GM04503 (cell line): ENCODE measurements at places on chromosomes 3 and 15.

GRCh38 chr3:193987186-193987585 lies 148.8 kb upstream of the HES1 start:
- no peak for DNase-seq

GRCh38 chr3:113769551-113769950 lies 22.7 kb downstream of the ATP6V1A start:
- peak; percentile 27 for DNase-seq

GRCh38 chr3:100637197-100637631 lies 27.8 kb downstream of the ADGRG7 start:
- DNase-seq = no peak

DNA sequence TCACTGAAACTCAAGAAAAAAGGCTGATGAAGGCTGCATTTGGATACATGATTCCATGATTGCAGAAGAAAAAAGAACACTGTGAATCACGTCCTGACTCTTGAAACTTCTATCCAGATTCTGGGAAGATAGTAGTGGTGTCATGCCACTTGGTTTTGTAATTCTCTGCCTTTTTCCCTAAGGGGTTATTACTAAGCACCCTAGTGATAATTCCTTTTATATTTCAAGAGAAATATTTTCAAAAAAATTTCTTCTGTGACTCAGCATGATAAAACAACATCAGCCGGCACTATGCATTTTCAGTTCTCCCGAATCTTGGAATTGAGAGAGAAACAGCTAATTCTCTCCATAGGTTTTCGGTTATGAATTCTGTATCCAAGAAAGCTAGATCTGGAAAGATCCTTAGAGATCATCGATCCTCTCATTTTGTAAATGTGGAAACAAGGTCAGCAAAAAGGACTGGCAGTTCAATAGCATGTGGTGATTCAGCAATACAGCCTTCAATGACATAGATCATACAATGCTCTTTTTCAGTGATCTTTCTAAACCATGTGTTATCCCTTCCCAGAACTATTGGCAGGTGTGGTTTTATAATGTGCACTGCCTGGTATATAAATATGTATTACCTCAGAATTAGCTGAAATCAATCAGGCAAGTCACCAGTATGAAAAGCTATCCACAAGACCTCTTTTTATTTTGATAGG lies 42.6 kb upstream of the TP63 start:
- DNase-seq = peak; percentile 82

DNA sequence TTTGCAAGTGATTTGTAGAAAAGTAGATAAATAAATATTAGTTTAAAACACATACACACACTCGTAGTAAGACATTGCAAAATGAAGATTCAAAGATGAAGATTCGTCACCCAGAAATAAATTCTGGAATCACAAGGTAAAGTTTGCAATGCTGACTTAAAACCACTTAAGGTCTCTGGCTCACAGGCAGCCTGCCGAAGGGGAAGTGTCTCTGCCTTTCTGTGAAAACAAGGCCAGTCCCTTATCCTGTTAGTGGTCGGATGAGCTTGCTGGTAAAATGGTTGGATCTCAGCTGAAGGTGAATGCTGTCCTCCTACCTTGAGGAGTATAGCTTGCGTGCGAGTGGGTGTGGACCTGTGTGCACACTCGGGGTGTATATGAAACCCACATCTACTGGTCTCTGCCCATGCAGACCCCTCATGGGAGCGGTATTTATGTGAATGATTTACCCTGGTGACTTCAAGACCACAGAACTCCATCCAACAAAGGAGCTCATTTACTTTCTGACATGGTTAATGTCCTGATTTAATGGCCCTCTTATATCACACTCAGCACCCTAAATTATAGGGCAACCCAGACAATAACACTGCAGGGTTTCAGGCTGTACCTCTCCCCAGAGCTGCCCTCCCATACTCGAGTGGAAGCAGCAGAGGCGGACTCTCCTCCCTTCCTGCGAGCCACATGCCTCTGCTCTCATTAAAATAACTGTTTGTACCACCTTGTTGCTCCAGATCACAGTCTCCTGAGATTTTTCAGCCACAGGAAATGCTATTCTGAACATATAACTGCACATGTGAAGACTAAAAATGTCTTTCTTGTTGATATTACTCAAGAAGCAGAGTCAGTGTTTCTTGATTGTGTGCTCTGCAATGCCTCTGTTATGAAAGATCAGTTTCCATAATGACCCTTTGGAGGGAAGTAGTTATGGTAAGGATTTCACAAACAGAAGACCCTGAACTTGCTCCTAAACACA lies 45.9 kb upstream of the ALDH1A3 start:
- DNase-seq = no peak

DNA sequence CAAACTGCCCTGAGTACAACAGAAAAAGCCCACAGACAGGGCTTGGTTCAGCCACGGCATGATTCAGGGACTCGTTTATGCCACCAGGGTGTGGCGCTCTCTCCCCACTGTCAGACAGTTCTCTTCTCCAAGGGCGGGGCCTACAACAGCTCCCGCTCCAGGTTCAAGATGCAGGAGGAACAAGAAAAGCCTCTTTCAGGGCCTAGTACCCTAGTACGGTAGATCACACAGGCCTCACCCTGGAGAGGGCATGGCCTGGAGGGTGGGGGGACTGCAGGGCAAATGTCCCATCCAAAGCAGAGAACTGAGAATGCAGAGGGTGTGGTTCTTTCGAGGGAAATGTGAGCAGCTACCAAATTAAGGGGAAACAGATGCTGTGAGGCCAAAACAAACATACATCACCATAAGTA lies 12.0 kb downstream of the MESD start:
- DNase-seq = no peak

- no peak for DNase-seq
Observed at GRCh38 chr15:91852741-91853510, 582 bp upstream of the SLCO3A1 start.

- peak; percentile 87 for DNase-seq
Observed at GRCh38 chr3:177934001-177934891, 602.0 kb upstream of the KCNMB2 start.

- peak; percentile 63 for DNase-seq
Observed at GRCh38 chr3:36542186-36542585, 161.9 kb downstream of the STAC start.

DNA sequence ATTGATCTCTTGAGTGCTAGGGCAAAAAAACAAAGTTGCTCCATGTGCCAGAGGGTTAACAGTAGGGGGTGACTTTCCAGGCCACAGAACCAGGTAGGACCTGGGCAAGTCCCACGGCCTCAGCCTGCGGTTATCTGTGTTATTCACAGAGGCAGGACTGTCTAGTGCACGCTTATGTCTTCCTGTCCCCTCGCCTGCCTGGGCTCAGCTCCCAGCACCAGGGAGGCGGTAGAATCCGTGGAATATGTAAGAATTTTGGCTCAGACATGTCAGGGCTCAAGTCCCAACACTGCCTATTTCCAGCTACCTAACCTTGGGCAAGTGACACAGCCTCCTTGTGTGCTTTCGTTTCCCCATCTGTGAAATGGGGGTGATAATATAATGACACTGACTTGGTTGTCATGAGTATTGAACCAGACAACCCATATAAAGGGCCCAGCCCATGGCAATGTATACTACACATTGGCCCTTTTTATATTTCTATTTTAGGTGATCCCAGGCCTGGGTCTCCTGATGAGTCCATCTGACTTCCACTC lies 44.3 kb upstream of the FLNB start:
- DNase-seq = no peak

DNA sequence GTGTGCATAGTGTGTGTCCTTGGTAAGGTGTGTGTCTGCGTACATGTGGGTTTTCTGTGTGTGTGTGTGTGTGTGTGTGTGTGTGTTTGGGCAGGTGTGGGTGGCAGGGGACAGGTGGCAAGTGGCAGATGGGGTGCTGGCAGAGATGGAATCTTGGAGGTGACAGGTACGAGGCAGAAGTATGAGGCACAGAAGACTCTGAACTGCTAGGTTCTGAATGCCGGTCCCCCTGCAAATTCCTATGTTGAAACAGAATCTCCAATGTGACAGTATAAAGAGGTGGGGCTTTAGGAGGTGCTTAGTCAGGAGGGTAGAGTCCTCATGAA lies 29.8 kb downstream of the SRPRB start:
- DNase-seq = no peak

- DNase-seq = no peak
Observed at GRCh38 chr3:52520716-52521487, 12.8 kb downstream of the NT5DC2 start.

DNA sequence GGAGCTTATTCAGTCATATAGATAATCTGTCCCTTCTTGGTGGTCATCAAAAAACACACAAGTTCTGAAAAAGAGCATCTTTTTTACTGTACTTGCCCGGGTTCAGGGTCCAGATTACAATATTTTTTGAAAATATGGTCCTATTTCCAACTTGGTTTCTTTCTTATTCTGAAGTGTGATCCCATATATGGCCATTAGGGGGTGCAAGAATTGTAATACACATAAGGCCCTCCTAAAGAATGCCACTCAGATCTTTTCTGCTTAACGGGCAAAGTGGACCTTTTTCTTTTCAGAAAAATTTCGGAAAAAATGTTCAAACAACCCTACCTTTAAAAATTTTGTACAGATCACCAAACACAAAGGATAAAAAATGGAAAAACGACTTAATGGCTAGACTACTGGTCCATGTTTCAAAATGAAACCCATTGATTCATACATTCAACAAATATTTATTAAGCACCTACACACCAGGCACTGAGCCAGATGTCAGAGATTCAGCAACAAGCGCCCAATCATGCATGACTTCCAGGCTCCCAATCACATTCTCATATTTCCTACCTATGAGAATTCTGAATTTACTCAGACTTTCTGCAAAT lies 102.0 kb upstream of the MYRIP start:
- no peak for DNase-seq

DNA sequence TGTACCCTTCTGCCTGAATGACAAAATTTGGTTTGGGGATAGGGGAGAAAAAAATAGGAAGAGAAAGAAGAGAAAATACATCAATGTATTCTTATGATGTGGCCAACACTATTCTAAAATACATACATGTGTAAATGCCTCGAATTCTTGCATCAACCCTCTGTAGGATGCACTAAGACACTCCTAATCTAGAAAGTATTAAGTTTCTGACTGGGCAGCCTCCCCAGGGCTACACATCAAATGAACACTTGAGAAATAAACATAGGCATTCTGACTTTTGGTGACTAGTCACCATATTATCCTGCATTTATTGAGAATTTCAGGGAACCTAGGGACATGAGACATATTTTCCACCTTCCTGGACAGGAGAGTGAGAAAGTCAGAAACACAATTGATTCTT lies 109.2 kb downstream of the CPNE4 start:
- DNase-seq = no peak

DNA sequence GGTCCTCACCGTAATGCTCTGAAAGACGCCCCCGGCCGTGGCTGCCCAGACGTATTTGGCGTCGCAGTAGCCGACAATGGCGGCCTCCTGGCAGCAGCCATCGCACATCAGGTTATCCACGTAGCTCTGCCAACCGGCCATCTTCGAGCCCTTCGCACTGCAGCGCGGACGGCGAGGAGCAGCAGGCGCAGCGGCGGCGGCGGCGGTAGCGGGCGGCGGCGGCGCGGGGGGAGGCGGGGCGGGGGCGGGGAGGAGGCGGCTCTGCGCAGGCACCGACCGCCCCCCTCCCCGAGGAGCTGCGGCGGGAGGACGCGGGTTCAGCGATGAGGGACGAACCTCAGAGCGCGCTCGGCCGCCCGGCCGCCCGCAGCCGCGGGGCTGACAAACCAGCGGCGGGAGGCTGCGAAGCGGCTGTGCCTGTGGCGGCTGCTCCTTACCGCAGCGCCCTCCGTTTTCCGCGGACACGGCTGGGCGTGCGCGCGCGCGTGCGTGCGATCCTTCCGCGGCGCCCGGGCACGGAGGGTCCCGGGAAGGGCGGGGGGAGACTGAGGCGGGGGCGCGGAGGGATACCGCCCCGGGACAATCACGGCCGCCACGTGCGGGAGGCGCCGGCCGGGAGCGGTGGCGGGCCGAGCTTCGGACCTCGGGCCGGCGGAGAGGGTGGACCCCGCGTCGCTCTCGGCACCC lies at the start of gene PFN2:
Gene PFN2, minus strand, starts transcription at position 180 of the 687 bp plus-strand sequence. Its CDS starts 39 bp downstream, at position 141.
- no peak for DNase-seq

DNA sequence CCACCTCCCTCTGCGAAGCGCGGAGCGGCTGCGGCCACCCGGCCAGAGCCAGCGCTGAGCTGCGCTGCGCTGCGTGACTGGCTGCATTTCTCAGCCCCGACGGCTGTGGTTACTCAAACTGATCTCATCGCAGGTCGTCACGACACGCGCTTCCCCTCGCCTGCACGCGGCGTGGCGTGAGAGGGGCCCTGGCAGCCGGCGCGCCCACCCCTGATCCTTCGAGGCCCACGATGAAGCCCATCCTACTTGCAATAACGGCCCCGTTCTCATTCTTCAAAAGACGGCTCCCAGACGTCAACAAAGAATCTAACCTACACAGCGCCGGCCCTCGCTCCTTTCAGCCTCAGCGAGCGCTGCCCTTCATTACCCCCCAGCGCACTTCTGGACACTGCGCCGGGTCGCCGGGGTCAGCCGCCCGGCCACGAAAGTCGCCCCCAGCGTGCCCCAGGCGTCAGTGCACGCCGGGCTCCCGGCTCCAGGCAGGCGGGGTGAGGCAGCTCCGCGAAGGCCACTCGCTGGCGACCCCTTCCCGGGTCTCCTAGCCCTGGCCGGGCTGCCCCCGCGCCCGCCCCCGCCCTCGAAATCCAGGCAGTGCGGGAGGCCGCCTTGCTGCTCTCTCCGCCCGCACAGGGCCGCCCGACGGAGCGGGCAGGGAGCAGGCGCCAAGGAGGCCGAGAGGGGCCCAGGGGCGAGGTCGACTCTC lies 9.9 kb upstream of the LEKR1 start:
- no peak for DNase-seq

DNA sequence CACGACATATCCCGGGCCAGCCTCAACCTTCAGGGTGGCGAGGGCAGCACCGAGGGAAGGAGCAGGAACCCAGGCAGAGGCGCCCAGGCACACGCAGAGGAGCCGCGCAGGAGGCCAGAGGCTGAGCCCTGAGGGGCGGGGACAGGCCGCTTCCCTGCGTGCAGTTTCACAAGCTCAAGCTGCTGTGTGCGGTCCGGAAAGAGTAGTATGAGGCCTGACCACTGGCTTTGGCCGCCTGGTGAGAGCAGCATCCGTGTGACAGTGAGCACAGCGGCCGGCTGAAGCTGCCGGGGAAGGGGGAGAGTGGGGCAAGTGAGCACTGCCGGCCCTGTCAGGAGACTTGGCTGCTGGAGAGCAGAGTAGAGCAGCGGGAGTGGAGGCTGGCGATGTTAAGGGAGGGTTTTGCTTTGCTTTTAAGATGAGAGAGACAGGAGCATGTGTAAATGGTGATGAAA lies 8.7 kb downstream of the ZDHHC19 start:
- DNase-seq = no peak

DNA sequence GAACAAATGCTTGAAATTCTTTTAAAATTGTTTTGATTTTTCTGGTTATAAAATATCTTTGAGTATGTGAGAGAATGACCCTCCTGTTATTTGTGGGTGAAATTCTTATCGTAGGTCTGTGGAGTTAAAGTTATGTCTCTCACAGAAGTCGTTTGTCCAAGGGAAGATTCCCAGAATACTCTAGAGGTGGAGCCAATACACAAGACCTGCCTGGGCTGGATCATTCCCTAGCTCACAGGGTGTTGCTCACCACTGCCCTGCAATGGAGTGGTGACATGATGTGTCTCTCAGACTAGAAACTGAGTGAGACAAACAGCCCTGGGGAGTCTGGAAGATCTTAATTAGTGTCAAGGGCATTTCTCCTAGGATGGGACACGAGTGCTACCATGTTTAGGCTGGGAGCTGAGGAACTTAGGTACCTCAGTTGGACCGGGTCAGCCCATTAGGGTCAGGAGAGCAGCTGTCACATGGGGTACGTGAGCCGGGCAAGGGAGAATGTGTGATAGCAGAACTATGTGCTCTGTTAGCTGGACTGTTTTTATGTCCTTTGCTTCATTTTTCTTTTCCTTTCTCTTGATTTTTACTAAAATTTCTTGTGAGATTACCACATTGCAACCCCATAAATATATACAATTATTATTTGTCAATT lies 53.6 kb upstream of the MYO5C start:
- peak; percentile 50 for DNase-seq
